Chondrocyte (in vitro differentiated cells): ENCODE measurements at places on chromosomes 7 and 10. TPM values are rescaled to one million over a fixed set of nuclear protein-coding genes. Genes with fewer than 3 reads are reported as not detected.

GRCh38 chr7:11297764-11298163, 324.1 kb downstream of the PHF14 start:
- DNase-seq = no peak

GRCh38 chr10:80697926-80698325, 160.2 kb downstream of the SH2D4B start:
- no peak for DNase-seq

- DNase-seq = no peak
Observed at GRCh38 chr7:70091362-70091761, 493.1 kb downstream of the AUTS2 start.

DNA sequence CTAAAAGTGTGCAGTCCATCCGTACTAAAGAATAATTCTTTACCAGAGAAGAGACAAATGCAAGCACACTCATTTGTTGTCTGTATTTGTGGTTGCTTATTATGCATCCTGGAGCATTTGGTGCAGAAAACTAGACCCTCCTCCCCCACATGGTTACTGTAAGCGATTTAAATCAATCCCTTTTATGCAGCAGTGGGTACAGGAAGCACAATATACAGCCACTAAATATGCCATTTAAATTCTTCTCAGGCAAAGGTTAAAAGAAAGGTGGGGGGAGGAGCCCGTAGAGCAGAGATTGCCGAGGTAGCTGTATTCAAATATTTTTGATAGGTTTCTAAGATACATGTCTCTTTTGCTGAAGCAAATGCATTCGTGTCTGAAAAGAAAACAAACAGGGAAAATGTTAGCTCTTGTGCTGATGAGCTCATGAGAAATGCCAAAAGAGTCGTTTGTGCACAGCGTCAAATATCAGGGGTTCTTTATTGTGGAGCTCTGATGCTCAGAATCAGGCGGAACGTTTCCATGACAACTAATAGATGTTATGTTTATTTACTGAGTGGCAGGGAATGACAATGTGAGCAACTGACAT, 131.3 kb upstream of the NPVF start:
- DNase-seq = no peak

DNA sequence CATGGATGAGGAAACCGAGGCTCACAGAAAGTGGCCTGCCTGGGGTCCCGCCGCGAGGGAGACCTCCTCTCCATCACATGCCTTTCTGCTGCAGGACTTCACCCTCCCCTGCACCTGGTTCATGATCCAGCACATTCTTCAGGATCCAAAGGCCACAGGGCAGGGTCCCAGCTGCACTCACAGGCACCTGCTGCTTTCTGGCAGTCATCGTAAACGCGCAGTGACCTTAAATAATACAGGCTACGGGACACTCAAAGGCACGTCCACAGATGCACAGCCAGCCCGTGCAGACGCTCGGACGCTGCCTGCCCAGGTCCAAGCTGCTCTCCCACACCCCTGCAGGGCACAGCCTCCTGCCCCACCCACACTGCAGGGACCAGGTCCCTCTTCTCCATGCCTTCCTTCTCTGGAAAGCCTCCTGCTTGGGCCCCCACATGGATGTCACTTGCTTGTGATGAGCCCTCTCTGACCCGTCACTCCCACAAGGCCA, 49.9 kb downstream of the CALML3 start:
- DNase-seq = peak; percentile 65

- no peak for DNase-seq
Observed at GRCh38 chr7:21941611-21942141, 4.0 kb downstream of the CDCA7L start.

GRCh38 chr10:121818599-121818998, 109.2 kb downstream of the ATE1 start:
- DNase-seq = no peak

The ECHDC3 gene
- total RNA-seq = 0.41 to 6.5 TPM (median 5.7 TPM) in 3 replicates

DNA sequence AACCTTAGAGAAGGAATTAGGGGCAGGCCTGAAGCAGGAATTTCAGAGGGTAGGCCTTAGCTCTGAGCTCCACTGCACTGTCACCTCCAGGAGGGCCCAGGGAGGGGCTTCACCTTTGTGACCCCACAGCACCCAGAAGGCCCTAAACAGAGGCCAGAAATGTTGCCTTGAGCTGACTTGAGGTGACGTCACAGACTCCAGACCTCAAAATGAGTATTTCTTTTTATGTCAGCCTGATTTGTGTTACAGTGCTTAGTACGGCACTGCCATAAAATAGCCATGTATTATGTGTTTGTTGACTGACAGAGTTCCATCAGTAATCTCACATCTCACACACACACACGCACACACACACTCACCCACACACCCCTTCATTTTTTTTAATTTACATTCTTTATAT, 211.2 kb downstream of the CCDC3 start:
- no peak for DNase-seq

DNA sequence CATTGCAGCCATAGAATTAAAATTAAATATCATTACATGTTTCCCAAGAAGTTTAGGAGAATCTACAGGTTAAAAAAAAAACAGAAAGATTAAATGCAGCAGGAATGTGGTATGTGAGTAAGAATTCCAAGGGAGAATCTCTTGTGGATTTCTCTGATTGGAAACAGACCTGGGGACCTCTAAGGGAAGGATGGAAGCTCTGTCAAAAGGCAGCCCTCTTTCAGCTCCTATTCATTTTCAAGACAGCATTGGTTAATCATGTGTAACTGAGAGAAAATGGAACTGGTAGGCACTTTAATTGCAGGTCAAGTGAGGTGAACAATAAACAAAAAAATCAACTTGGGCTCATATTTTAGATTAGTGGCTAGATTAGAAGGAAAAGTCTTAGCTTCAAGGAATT, 81.4 kb upstream of the MTPN start:
- DNase-seq = no peak

DNA sequence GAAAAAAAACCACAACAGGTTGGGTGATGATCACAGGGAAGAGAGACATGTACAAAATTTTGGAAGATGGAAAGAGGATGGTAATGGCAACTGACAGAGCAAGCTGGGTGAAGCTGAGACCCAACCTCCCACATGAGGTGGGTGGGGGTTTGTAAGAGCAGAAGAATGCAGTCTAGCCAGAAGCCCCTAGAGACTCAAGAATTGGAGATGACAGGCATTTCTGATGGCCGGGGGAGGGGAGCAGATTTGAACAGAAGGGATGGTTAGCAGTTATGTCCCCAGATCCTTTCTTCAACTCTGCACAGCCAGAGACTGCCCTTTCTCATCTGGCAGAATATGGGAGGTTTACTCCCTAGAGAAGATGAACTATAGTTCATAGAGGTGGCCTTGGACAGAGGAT, 208.0 kb downstream of the GALNT17 start:
- DNase-seq = no peak

DNA sequence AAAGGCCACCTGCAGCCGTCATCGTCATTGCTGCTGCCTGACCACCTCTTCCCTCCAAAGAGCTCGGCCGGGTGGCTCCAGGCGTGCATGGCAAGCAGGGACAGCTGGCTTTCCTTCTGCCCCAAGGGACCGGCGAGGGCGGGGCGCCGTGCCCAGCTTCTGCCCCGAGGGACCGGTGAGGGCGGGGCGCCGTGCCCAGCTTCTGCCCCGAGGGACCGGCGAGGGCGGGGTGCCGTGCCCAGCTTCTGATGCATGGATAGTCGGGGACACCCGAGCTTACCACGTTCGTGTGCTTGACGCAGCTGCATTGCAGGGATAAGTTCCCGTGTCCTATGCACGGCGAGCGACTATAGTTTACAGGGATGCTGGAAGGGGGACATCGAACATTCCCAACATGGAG, 27.0 kb downstream of the CFAP46 start:
- peak; percentile 87 for DNase-seq

GRCh38 chr7:100483090-100483721, 521 bp upstream of the NYAP1 start:
- DNase-seq = no peak

DNA sequence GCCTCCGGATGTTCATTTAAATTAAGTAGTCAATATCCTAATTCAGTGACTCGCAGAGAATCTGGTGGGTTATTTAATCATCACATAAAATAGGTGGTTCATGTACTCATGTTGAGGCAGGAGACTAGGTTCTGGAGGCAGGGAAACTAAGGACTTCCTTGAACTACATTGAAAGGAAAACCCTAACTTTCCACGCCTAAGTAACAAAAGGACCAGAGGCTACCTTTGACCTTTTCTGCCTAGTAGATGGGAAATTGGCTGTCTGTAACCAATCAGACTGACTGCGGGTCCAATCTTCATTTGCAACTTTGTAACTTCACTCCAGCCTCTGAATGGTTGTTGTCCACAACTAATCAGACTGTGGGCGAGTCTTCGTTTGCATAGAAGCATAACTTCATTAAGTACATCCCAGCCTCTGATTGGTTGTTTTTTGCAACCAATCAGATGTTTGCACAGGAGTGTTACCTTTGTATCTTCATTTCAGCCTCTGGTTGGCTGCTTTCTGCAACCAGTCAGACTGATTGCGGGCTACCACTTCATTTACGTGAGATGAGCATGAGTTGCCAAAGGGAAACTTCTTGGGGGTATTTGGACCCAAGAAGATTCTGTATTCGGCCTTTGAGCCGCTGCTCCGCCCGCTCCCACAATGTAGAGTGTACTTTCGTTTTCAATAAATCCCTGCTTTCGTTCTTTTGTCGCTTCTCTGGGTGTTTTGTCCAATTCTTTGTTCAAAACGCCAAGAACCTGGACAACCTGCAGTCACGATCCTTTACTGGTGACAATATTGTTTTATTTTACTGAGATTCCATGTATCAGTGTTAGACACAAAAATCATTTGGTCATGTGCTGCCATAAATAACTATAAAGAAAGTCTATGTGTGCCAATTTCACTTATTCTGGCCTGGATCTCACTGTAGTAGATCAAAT, 1.7 kb upstream of the ST7 start:
- DNase-seq = no peak

The SFXN3 gene
- 92.4 to 101 TPM (median 96.9 TPM) in 3 replicates for total RNA-seq

DNA sequence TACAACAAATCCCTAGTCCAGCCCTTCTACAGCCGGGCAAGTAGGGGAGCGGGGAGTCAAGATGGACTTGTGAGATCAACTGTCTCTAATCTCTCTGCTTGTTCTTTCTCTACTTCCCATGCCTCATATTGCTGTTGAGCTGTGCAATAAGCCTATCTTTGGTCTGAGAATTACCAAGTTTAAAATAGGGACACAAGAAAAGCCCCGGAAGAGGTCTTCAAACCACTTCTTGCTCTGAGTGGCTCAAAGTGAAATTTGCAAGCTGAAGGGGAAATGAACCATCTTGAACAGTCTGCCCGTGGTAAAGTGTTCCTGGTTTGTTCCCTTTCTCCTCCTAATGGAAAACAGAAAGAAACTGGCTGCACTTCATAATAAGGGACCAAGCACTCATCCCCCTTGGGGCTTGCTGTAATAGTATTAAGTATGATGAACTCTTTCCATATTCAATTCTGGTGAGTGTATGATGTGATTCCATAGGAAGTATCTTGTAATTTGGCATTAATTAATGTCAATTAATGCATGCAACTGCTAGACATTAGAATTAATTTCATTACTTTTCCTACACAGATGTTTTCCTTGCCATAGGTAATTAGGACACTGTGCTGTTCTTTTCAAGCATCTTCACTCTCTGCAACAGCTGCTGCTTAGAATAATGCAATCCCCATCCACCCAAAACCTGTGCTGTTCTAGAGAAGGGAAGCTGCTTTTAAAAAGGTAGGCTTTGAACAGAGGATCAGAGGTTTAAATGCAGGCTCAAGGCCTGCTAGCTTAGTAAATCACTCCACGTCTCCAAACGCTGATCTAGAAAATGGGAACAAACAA, 449.6 kb downstream of the SORCS1 start:
- no peak for DNase-seq

The TMEM196 gene
- not detected in 3 replicates for total RNA-seq

DNA sequence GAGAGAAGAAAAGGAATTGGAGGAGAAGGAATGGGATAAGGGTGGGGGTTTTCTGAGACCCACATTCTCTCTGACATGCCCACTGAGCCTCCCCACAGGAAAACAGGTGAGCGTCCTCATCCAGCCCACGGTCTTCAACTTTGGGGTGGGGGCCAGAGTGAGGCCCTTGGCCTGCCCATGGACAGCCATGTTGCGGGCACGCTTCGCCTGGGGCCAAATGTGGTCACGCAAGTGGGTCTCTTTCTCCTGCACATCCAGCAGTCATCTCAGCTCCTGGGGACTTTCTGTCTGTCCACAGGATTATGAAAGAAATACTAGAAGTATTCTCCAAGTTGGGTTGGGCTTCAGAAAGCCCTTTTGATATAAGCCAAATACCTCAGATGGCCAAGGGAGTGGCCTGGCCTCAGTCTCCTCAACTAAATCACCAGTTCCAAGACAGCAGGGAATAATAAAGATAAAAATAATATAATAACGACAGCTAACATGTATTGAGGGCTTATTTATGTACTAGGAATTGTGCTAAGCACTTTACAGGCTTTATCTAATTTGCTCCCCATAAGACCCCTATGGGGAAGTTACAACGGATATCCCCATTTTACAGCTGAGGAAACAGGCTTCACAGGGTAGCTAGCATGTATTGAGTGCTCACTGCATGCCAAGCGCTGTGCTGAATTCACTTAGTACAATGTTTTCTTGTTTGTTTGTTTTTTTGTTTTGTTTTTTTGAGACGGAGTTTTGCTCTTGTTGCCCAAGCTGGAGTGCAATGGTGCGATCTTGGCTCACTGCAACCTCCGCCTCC, 57.2 kb upstream of the LBX1 start:
- DNase-seq = no peak

- DNase-seq = no peak
Observed at GRCh38 chr7:87806150-87806549, 70.0 kb downstream of the SLC25A40 start.

DNA sequence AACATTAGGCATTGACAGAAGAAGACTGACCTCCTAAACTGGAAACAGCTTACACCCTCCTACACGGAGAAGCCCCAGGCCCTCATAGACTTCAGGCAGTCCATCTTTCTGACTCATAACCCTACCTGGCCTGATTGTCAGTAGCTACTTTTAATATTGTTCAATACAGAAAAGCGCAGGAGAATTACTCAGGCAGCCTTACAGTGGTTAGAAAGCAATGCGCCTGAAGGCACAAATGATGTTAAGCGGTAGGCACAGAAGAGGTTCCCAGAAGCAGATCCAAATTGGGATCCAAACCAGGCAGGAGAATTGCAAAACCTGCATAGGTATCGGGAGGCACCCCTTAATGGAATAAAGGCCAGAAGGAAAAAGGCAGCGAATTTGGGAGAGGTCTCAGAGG, 5.4 kb upstream of the CYREN start:
- no peak for DNase-seq

GRCh38 chr7:35849158-35849831, 48.4 kb downstream of the SEPTIN7 start:
- DNase-seq = no peak

DNA sequence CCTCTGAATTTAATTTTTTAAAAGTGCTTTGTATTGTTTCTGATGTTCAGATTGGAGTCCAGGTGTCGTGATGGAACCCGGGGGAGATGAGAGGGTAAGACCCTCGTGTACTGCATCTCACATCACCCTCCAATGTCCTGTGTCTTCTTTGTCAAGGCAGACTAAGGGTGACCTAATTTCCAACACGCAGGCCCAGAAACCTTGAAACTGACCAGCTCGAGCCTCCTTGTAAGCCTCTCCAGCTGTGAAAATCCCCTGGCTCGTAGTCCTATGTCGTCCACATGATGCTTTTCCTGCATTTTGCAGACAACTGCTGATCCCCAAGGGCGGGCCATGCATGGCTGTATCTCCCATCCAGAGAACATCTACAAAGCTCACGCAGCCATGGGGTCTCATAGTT, 220.2 kb downstream of the ARHGAP12 start:
- DNase-seq = no peak
